ENCODE measurements at places on chromosomes 11 and 22. TPM values are rescaled to one million over a fixed set of nuclear protein-coding genes. Genes with fewer than 3 reads are reported as not detected.

DNA sequence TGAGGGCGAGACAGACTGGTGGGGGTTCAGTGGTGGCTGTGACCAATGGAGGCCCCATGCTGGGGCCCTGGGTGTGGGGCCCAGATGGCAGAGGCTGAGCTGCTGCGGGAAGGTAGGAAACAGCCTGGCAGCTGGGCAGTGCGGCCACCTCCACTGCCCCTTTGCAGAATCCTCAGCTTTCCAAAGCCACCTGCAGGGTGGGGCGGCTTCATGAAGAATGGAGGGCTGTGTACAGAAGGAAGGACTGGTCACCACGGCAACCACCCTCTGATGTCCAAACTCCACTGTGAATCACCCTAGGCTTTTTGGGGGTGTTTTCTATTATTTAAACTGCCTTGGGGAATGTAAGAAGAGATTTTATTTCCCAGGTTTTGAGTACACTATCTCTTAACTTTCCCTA, 166.3 kb upstream of the NAV2 start:
- DNase-seq: no peak

- no peak for DNase-seq
These were observed 127.8 kb upstream of the ANO3 start for GRCh38 chr11:26204101-26204500.

- no peak for DNase-seq
These were observed 72.5 kb downstream of the MICAL2 start for GRCh38 chr11:12182676-12183541.

- DNase-seq: no peak
These were observed 13.1 kb upstream of the DDX6 start for GRCh38 chr11:118804094-118804493.

DNA sequence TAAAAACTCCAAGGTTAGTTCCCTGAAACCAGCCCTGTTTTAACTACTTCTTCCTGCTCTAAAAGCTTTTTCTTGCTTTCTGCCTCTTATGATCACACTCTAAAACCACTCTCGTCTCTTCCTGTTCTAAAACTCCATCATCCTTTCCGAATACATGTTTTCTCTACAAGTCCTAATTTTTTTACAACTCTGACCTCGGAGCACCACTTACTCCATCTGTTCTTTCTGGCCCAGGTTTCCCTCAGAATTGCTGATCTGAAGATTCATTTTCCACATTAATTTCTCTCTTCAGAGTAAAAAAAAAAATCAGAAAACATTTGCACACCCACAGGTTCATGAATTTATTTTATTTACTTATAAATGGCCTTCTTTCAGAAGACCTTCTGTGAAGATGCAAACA, 265.7 kb upstream of the CADM1 start:
- no peak for DNase-seq

- no peak for DNase-seq
These were observed 14.1 kb downstream of the RPS13 start for GRCh38 chr11:17063171-17064002.

GRCh38 chr11:92663539-92663938, 305.9 kb upstream of the MTNR1B start:
- DNase-seq: no peak

Gene KIF18A
- polyA plus RNA-seq: 9.6 TPM

Gene MUC6
- polyA plus RNA-seq: 23.0 TPM

Gene CBLIF
- polyA plus RNA-seq: not detected

Data from left renal pelvis (tissue), 4 donors.